ENCODE measurements at places on chromosomes 12 and 14.
A peak's percentile ranks its signal among the peaks of the same experiment; 100 is the strongest.

- no peak for DNase-seq
Measured at GRCh38 chr14:52545584-52546317, 6.6 kb downstream of the TXNDC16 start.

DNA sequence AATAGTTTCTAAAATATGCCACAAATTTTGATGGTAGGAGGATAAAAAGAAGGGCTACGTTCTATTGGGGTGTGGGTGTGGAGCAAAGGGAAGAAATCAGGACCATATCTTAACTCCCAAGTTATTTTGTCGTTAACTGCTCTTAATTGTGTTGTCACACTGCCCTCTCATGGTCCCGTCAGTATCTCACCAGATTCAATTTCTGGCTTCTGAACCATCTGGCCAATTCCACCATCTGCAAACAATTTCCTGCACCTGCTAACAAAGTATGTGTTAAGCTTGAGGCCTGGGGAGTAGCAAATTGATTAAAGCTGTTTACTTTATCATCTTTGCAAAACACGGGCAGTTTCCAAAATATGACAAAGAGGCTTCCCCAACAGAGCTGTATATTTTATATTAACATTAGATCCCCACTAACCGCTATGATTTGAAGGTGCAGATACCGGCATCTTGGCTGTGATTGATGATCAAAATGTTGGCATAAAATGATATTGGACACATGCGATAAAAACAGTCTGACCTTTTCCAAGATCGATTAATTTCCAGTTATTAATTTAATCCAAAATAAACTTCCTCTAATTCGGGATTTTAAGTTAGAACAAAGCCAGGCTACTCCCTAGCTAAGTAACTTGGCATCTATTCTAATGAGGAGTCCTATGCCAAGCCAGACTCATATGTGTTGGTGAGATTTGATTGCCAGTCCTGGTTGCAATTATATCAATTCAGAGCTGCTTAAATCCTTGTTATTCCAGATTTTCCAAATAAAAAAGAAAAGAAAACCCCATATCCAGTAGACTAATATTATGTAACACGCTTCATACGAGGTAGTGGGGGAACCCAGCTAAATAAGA, 6.9 kb upstream of the DNM1L start:
- DNase-seq = peak; percentile 76

DNA sequence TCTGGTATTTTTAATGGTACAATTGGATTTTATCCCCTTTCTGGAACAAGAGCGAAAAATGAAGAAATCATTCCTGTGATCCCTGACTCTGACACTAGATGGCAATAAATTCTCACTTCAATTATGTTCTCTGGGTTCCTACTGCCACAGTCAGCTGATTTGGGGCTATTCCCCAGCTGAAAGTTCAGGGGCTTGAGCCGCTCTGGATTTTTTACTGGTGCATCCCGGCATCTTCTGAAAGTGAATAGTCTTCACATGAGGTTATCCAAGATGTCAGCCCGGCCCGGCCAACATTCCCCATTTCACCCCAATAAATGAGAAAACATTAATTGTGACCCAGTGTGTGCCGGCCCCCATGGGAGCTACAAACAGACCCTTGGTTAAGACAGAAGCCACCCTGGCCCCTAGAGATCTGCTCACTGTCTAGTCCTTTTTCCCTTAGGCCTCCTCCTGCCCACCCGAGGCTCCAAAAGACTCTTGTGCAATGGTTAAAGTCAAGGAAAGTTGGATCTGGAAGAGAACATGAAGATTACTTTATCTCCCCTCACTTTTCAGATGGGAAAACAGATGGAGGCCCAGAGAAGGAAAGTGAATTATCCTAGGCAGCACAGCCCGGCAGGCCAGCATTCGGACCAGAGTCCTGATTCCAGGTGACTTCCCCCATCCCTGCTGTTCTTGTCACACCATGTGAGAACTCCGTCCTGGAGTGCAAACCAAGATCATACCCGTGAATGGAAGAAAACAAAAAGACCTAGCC, 20.8 kb downstream of the CKAP4 start:
- DNase-seq = peak; percentile 36

DNA sequence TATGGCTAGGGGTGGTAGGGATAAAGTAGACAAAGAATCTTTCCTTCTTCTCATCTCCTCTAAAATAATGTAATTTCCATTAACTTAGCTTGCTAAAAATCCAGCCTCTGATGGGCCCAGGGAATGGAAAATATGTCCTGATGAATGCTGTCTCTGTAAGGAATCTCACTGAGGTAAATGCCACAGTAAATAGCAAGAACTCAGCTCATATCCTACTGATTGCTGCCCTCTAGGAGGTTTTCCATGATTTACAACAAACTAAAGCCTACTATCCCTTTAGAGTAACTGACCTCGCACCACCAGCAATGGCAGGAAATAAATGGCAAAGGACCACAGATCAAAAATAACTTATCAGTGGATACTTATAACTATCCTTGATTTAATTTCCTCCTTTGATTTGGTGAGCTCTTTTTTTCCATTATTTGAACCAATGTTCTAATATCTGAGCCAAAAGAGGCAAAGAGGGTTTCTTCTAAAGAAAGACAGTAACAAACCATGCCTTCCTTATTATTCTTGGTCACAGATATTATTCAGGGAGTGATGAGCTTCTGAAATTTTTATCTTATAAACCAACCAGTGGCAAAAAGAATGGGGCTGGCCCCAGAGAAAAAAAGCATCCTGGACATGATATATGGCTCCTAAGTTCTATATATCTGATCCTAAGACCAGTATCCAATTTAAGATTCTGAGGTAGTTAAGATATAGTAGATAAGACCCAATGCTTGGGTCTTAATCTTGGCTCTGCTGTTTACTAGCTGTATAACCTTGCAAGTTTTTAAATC, 43.8 kb downstream of the SENP1 start:
- DNase-seq = no peak

DNA sequence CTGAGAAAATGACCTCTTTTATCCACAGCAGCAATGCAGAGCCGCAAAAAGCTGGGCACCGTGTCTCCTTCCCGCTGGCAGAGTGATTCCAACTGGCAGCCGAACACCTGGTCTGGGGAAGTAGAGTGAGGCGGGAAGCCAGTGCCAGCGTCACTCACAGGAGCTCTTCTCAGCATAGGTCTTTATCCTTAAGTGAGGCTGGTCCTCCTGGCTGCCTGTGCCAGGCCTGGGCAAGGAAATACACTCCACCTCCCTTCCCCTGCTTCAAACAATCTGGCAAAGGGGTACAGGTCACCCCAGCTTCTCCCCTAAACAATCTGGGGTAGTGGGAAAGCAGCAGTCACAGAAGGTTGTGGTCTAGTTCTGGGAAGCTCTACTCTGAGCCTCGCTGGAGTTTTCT, 4.8 kb downstream of the ARHGAP9 start:
- no peak for DNase-seq

DNA sequence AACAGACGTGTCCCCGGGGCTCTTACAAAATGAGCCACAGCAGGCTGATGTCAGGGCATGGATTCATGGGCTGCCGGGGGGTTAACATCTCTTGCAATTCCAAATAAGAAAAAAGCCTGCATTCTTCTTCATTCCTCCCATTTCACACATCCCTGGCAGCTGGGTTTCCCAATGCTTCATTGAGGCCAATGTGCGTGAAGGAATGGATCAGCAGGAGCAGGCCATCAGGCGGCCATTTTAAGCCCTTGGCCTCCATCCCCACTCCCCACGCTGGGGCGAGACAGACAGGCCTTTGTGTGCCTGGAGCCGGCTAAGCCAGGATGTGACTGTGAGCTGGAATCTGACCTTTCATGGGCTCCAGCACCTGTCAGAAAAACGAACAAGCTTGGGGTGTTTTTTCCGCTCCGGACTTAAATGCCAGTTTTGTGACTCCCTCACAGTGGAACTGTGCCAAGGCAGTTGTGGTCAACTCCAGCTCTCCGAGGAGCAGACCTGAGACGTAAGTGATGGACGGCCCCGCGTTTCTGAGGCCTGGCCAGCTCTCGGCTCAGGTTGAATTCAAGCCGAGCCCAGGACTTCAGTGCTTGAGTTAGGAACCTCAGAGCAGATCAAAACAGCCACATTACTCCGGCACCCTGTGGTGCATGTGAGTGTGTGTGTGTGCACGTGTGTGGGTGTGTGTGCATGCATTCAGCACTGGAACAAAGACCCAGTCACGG, 133.1 kb downstream of the TMEM30B start:
- DNase-seq = peak; percentile 100

- DNase-seq = no peak
Measured at GRCh38 chr12:44155358-44155757, 319.5 kb downstream of the TMEM117 start.

- DNase-seq = no peak
Measured at GRCh38 chr12:113055594-113056380, 743 bp upstream of the DTX1 start.

DNA sequence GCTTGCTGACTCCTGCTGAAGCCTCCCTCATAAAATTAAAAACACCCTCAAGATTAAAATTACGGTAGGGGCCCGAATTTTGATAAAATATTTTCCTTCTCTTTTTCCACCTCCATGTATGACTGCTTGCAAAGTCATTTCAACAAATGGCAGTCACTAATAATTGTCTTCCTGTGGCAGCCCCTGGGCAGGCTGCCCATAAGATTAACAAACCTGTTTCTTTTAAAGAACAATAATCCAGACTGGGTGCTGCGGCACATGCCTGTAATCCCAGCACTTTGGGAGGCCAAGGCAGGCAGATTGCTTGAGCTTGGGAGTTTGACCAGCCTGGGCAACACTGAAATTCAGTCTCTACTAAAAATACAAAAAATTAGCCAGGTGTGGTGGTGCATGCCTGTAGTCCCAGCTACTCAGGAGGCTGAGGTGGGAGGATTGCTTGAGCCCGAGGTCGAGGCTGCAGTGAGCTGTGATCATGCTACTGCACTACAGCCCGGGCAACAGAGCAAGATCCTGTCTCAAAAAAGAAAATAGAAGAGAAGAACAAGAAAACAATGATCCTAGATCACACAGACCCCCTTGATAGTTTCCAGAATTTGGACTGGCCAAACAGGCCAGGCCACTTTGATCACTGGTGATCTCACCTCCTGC, 8.7 kb downstream of the SAV1 start:
- no peak for DNase-seq

DNA sequence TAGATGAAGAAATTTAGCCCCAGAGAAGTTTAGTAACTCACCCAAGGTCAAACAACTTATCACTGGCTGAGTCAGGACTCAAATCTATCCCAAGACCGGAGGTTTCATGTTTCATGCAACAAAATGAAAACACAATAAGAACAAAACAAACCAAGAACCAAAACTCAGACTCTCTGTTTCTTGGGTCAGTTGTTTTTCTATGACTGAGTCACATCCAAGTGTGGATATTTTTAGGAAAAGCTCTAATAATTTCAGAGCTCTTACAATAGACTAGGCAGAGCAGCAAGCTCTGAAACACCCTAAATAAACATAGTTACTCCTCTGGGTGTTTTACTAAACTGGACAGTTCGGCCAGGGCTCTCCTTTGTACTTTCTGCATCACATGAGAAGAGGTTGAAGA, 87.6 kb upstream of the PRB2 start:
- DNase-seq = no peak

DNA sequence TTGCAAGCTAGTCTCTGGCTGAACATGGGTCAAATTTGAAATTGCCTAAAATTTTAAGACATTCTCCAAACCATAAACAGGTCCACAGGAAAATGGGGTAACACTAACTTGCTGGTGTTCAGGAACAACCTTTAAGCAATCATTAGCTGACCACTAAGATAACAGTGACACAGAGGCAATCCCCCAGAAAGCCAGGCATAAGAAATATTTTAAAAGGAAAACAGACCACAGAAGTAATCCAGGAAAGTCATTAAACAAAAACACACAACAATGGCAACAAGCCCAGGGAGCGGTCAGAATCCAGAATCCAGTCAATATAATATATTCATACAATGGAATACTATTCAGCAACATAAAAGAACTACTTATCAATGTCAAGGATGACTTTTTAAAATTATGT, 59.1 kb downstream of the LRP6 start:
- no peak for DNase-seq

GRCh38 chr12:51439330-51439729, 14.7 kb downstream of the SLC4A8 start:
- no peak for DNase-seq

GRCh38 chr14:68788996-68789820, 3.7 kb downstream of the ZFP36L1 start:
- peak; percentile 60 for DNase-seq

GRCh38 chr12:78981-79380, 12.4 kb downstream of the IQSEC3 start:
- no peak for DNase-seq

DNA sequence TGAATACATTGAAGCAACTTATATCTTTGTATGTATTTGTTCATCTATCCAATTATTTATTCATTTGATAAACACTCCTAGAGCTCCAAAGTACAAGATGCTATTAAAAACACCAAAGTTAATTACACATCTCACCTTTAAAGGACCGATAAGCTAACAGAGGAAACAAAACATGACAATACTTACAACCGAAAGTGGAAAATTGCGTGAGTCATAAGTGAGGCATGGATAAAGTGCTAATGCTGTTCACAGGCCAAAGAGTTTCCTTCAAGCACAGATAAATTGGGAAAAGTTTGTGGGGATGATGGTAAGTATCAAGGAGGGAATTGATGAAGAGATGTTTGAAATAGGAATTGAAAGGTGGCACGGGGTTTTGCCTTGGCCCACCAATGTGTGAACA, 172.8 kb upstream of the KITLG start:
- DNase-seq = no peak

DNA sequence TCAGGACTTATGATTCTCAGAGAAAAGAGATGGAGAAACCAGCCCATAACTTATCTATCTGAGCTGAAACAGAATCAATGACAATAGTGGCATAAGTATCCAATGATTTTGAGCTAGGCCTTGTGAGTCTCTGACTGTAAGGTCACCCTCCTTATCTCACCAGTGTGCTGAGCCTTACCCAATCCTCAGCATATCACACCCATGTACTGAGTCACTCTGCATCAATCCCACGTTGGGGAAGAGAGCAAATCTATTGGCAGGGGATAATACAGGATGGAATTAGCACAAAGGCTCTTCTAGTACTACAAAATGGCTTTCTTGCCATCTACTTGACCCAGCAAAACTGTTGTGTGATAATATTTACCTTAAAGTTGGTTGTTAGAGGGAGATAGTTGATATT, 997.8 kb downstream of the NRXN3 start:
- no peak for DNase-seq

Measured in astrocyte of the cerebellum (primary cell).